Activated CD8-positive, alpha-beta T cell treated with anti-CD3 and anti-CD28 coated beads for 36 hours (primary cell): ENCODE measurements at places on chromosomes 2 and 18.
A peak's percentile ranks its signal among the peaks of the same experiment; 100 is the strongest.

DNA sequence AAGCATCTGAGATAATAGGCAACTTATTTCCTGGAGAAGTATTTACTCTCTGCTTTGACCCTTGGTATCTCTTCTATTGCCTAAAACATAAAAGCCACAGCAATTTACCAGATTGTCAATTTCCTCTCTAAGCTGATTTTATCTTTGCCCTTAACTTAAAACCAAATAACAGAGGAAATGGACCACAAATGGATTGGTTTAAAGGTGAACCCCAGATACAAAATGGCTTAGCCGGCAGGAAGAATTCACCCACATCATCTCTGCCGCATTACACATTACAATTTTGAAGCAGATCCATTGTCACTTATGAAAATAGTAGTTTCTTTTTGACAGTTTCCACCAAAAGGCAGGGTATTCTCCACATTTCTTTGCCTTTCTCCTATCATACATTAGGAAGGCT is 585.8 kb upstream of the CHAC2 start:
- no peak for DNase-seq

DNA sequence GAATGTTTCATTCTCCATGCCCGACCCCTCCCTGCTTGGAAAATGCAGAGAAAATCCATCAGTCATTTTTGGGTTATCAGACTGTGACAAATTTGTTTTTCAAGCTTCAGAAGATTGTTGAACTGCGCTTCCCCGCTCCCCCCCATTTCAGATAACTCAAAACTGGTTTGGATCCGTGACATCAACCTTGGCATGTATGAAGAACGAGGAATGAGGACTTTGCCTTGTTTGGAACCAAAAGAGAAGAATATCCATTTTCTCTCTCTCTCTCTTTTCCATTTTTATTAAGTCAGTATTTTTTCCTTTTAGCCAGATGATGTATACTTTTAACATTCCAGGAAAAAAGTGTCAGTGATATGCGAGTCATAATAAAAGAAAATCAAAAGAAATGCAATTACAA is 171.6 kb downstream of the BCL2 start:
- DNase-seq = no peak

DNA sequence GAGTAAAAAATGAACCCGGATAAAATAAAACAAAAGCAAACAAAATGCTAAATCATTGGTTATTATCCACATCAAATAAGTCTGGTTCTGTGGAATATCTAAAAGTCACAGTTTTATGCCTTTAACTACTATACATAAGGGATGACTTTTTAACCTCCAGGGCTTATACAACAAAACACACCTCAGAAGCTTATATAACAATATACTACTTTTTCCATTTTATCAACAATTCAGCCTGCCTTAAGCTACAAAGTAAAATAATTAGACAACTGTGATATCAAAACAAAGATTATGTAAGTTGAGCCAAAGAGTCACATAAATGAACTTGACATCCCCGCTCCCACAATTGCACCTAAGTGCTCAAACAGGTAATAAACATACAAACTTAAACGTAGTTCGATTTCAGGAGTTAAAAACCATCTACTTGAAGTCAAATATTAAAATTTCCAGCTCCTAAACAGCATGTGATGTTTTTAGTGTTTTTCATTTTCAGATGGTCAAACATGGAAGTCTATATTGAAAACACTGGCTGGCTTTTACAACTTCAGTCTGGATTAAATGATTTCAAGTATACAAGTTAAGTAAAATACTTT is 54.7 kb downstream of the ATIC start:
- no peak for DNase-seq

- no peak for DNase-seq
Observed at GRCh38 chr2:66553370-66553769, 118.4 kb downstream of the MEIS1 start.

GRCh38 chr18:48354746-48355260 is 54.4 kb downstream of the ZBTB7C start:
- no peak for DNase-seq

DNA sequence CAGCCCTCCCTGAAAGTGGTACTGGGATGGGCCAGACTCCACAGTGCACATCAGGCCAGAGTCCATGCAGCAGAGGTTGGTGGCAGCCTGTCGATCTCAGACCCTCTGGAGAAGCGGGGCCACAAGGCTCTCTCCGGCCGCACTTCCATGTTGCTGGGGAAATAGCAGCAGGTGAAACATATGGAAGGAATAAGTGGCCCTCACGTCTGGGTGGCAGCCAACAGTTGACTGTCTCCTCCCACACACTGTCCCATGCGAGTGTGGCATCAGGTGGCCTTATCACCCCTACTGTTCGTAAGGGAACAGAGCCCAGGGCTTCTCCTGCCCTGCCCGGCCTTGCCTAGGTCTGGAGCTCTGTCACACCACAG is 58.1 kb upstream of the FOSL2 start:
- DNase-seq = no peak

GRCh38 chr2:179936654-179937053 is 70.4 kb downstream of the CWC22 start:
- DNase-seq = peak; percentile 61
